ENCODE measurements at places on chromosomes 6 and 20.

GRCh38 chr20:47795214-47795907 lies 10.1 kb upstream of the SULF2 start:
- no peak for DNase-seq

DNA sequence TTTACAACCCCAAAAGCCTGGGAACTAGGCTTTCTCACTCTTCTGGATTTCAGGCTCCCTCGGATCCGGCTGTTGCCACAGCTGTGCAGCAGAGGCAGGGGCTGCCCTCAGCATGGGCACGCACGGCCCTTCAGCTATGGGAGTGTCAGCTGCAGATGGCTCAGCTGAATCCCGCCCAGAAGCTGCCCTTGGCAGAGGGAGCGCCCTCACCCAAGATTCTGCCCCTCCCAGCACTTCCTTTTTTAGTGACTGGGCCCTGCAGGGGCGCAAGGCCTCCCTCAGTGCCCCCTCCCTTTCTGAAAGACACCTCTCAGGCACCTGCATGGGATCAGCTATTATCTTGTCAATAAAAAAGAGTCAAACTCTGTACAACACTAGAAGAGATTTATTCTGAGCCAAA lies 67.9 kb upstream of the THBS2 start:
- DNase-seq, result no peak

- DNase-seq, result no peak
These were observed 45.4 kb downstream of the CDS2 start for GRCh38 chr20:5172167-5172601.

DNA sequence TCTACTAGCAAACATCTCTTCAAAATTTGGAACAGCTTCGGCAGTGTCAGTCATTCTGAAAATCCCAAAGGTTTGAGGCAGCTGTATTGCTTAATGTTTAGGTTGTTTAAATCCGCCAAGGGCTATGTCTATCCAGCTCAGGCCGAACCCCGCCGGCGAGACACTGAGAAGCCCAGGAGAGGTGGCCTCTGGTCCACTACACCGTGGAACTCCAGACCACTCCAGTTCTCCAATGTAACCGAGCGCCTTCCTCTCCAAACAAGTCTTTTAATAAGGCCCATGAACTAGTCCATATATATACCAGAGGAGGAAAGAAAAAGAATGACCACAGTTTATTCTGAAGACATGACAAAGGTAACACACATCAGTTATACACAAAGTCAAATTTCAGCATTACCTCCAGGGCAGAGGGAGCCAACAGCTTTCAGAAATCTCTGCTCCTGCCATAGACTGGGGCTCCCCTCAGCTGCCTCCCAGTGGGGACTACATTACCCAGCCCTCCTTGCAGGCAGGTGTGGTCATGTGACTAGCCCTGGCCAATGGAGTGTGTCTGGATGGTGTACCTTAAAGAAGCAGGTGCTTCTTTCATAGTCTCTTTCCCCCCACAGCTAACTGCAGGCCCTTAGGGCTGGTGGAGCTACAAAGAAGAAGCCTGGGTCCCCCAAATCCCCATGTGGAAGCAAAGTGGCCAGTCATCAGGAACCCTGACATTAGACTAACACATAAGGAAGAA lies at the start of gene RAMACL:
TSS of gene RAMACL (minus strand) at position 255 of the 733 bp plus-strand sequence. CDS start at position 54, 201 bp downstream.
- DNase-seq, result no peak

- no peak for DNase-seq
These were observed 115.2 kb upstream of the GLP1R start for GRCh38 chr6:38933426-38933825.

DNA sequence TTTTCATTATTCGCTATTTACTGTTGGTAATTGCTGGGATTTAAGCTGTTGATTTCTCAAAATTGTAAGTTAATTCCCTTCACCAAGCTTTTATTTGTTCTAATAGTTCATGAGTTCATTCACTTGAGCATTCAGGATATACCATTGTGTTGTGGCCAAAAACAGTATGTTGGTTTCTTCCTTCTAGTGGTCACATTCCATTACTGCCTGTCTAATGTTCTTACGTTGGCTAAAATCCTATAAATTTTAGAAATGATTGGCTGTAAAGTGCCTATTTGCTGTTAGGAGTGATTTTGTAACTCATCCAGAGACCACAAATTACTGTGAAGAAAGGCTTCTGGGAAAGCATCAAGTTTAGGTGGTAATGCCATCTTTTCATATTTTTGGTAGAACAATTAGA lies 76.3 kb downstream of the FARS2 start:
- no peak for DNase-seq

DNA sequence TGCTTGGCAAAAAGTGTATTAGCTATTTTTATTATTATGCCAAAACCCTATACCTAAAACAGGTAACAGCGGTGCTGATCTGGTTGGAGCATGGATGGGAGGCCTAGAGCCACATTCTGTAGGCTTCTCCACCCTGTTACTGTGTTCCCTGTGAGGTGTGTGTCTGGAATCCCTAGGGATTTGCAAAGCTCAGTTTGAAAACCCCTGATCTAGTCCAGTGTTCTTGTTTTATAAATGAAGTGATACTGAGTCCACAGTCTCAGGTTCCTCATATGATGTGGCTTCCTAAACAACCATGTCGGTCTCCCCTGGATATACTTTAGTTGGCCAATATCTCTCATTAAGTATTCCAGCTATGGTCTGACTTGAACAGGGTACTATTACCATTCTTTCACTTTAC lies 16.3 kb downstream of the ACSS2 start:
- no peak for DNase-seq

GRCh38 chr20:16517946-16518783 lies 55.1 kb downstream of the KIF16B start:
- no peak for DNase-seq

GRCh38 chr6:37624606-37625574 lies 72.8 kb downstream of the MDGA1 start:
- DNase-seq, result no peak

DNA sequence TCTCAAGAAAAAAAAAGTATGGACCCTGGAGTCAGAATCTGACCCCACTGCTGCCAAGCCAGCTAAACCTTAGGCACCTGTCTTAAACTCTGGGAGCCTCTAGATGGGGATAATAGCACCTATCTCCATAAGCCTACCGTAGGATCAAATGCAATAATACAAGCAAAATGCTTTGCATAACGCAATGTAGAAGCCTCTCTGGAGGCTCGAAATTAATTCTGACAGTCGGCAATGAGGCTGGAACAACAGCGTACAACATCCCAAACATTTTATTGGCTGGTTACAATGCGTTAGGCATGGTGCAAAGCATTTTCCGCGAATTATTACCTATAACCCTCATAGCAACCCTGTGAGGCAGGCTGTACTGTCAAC lies 521 bp downstream of the CDK5RAP1 start:
- DNase-seq, result no peak

Measured in activated T-helper 1 cell treated with Interleukin-2 at 50 U/mL for 16 hours (primary cell).